ENCODE measurements at places on chromosomes 2 and 18.

- no peak for DNase-seq
These were observed 354.1 kb downstream of the TXNL1 start for GRCh38 chr18:56284319-56284718.

- DNase-seq: no peak
These were observed 132.5 kb downstream of the CSRNP3 start for GRCh38 chr2:165601928-165602521.

GRCh38 chr2:30106543-30106942, 40.3 kb upstream of the YPEL5 start:
- DNase-seq: no peak

GRCh38 chr2:20137131-20137571, 85.7 kb upstream of the LAPTM4A start:
- no peak for DNase-seq

DNA sequence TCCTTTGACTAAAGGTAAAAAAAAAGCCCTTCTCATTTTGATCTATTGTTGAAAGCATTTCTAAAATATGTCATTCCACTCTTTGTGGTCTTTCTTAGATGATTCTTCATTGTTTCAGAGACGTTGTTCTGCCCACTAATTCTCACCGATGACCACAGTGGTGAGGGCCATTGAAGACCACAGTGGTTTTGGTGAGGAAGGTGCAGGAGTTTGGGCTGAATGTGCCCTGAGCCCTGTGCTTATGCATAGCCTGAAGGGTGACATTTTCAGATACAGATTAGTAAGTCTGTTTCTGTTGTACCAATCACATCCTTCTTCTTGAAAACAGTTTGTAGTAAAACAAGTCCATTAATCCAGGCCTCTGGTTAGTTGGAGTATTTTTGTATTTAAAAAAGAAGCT, 251.3 kb upstream of the ATP5MC3 start:
- no peak for DNase-seq

- no peak for DNase-seq
These were observed 7.1 kb upstream of the CERS6 start for GRCh38 chr2:168448980-168449379.

Measured in activated T-cell treated with anti-CD3 and anti-CD28 coated beads, Interleukin-2, amount 50 U/mL, for 48 hours (primary cell).